Activated CD8-positive, alpha-beta T cell treated with anti-CD3 and anti-CD28 coated beads for 36 hours (primary cell): ENCODE measurements at places on chromosomes 1 and 21. TPM values are rescaled to one million over a fixed set of nuclear protein-coding genes. Genes with fewer than 3 reads are reported as not detected.

GRCh38 chr21:36038701-36039497 is 21.4 kb downstream of the SETD4 start:
- DNase-seq: no peak

- DNase-seq: no peak
Observed at GRCh38 chr1:207971331-207972219, 60.6 kb upstream of the CD34 start.

- no peak for DNase-seq
Observed at GRCh38 chr1:172224871-172225270, 195.6 kb upstream of the C1orf105 start.

- no peak for DNase-seq
Observed at GRCh38 chr1:70387507-70387906, 23.6 kb upstream of the CTH start.

- DNase-seq: peak; percentile 62
Observed at GRCh38 chr1:46131712-46132528, 509 bp downstream of the PIK3R3 start.

- DNase-seq: no peak
Observed at GRCh38 chr1:239243006-239243405, 143.4 kb upstream of the CHRM3 start.

- DNase-seq: no peak
Observed at GRCh38 chr1:229950020-229950419, 117.0 kb upstream of the GALNT2 start.

GRCh38 chr1:242425232-242425631 is 99.3 kb downstream of the PLD5 start:
- peak; percentile 12 for DNase-seq

SPOCD1 gene
- total RNA-seq: not detected

WNT9A gene
- not detected for total RNA-seq
